Stimulated activated CD8-positive, alpha-beta memory T cell treated with anti-CD3 and anti-CD28 coated beads, Interleukin-7, amount 100 ng/mL, for 48 hours (primary cell): ENCODE measurements at places on chromosomes 6 and 20.
A peak's percentile ranks its signal among the peaks of the same experiment; 100 is the strongest.

- no peak for DNase-seq
Measured at GRCh38 chr6:44179072-44179536, 20.5 kb downstream of the CAPN11 start.

DNA sequence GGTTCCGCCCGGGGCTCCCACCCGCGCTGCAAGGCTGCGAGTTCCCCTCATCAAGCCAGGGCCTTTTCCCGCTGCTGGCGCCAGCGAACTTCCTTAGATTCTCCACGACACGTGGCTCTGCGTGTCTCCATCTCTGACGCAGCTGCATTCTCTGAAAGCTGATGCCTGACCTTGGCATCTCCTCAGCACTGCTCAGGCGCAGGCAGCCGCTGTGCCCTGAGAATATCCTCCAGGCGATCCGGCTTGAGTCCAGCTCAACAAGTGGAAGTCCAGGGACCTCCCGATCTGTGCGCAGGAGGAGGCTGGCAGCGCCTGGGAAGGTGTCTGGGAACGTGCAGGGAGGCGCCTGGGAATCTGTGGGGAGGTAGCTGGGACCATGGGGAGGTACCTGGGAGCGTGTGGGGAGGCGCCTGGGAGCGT lies 171.2 kb upstream of the THBS2 start:
- DNase-seq: no peak

DNA sequence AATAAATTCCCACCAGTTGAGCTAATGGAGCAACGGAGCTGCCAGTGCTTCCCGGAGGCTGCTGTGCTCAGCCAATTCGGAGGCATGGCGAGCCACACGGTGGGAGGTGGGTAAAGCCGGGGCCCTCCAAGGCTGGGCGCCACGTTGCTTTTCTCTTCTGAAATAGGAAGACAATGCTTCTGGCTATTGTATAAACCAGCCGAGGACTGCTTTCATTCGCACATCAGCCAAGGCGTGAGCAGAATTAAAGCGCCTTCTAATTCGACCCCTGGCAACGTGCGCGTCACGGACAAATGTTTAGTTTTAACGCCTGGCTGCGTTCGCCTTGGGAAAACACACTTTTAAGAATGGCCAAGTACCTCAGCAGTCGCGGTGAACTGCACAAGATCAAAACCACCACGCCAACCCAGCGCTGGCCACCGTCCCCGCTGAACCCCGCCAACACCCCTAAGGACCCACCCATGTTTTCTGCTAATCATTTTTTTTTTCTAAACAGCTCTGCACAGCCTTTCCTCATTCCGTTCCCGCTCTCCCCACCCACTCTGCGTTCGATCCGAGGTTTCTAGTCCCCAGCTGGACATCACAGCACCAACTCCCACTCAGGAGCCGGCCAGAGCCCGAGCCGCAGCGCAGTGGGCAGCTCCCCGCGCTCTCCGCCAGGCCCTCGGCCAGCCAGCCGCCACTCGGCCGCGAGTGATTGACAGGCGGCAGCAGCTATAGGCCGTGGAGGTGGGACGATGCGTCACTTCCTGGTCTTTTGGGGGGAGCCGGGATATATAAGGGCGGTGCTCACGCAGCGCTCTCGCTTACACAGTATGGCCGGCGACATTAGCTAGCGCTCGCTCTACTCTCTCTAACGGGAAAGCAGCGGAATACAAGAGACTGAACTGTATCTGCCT lies at the start of gene AMD1:
TSS of gene AMD1 (plus strand) at position 805 of the 899 bp plus-strand sequence. CDS start 321 bp downstream, outside the sequence.
- peak; percentile 94 for DNase-seq

- no peak for DNase-seq
Measured at GRCh38 chr6:135162678-135163439, 18.2 kb upstream of the MYB start.

GRCh38 chr20:32481311-32482142 lies 103.6 kb downstream of the NOL4L start:
- DNase-seq: no peak

GRCh38 chr6:21634582-21634981 lies 41.0 kb downstream of the SOX4 start:
- no peak for DNase-seq

DNA sequence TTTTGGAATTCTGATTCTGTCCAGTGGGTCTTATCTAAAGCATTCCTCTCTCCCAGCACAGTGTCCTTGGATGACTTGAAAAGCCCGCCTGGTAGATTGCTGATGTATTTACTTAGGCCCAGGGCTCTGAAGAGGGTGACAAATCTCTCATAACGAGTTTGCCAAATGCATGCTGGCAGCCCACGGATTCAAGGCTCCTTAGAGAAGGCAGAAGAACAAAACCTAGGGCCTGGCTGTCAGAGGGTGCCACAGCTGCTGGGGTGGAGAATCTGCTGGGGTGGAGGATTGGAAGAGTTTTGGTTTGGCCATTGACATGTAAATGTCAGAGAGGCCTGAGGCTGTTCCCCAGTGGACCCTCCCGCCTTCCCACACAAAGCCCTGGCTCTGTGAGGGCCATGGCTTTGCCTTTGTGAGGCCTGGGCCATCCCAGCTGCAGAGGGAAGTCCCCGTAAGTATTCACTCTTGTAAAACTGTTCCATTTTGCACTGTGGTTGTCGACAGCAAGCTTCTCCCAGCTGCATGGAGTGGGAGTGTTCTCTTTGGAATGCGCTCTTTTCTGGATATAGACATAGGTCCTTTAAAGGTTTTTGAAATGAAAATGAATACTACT lies 50.3 kb downstream of the ANKRD6 start:
- no peak for DNase-seq

DNA sequence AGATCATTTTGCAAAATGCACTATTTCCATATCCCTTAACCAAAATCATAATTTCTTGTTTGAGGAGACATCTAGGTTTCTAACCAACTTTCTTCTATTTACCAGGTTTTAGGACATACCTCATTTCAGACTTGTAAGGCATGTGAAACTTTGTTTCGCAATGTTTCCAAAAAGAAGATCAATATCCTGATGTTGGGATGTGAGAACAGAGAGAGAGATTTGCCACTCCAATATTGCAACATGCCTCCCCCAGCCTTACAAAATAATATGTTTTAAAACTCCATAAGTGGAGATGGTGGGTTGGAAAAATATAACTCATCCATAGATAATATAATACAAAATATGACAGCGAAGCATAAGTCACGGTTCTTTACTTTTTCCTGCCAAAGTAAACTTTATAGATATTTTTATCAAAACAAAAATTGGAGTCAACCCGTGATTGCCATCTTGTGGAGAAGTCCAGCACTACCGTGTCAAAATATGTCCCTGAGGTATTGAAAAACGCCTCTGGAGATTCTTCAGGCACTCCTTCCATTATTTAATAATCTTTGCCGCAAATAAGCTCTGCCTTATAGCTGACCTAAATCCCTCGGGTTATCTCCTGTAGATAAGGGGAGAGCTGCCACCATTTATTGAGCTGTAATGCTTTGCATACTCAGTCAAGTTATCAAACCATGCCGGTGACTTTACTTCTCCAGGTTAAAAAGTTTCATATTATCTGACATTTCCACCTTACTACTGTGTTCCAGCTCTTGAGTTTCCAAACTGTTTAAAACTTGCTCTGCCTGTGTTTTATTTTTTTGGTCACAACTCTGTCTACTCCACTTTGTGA lies 534.2 kb downstream of the HACE1 start:
- DNase-seq: no peak

- DNase-seq: no peak
Measured at GRCh38 chr6:157117431-157118095, 205.8 kb downstream of the TMEM242 start.

GRCh38 chr6:18545726-18546125 lies 158.6 kb downstream of the RNF144B start:
- no peak for DNase-seq

GRCh38 chr6:105995391-105995865 lies 90.7 kb upstream of the PRDM1 start:
- DNase-seq: no peak

DNA sequence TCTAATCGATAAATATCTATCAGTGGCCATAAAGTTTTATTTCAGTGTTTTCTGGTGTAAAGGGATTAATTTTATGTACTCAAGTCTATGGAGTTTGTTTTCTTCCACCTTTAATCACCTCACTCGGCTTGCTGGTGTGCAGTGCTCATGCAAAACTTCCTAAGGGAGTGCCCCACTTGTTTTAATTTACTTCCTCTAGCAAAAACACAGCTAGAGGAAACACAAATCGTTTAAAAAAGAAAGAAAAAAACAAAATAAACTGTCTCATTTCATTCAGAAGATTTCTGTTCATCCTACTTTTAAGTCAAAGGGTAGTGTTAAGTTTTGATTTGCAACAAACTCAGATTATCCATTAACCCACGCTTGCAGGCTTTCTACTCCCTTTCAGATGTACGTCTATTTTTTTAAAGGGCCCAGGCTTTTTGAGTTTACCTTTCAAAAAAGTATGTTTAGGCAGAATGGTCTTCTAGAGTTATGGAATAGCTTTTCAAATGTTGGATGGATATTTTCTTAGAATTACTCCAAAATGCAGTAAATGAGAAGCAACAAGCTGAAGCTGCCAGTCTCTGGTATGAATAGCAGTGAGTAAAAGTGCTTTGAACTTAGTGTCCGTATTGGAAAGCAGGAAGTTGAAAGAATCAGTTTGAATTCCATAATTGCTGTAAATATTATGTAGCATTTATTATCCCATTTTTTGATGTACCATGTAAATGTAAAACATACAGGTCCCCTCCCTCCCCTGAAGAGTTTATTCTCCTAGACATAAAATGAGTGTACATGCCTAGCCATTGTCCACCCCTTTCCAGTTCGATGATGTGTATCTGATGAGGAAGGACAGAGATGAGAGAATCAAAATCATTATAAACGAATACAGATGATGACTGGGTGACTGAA lies 113.3 kb downstream of the SLC16A10 start:
- DNase-seq: no peak

DNA sequence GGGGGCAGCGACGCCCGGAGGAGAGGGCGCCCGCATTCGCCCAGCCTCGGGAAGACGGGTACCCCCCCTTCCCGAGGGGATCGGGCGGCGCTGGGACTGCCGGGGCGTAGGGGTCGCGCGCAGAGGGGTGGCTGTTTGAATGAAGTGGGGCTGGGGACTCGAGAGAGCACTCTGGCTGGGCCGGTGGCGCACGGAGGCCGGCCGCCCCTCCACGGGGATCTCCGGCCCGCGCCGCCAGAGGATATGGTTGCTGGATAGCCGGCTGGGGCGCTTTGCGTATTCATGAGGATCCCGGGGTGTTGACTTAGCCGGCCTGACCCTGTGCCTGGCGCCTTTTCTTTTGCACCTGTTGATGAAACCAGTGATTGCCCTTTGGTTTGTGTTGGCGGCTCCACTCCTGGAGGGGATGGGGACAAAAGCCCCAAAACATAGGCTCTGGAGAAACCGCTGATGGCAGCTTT lies 469 bp downstream of the SYNJ2 start:
- no peak for DNase-seq

DNA sequence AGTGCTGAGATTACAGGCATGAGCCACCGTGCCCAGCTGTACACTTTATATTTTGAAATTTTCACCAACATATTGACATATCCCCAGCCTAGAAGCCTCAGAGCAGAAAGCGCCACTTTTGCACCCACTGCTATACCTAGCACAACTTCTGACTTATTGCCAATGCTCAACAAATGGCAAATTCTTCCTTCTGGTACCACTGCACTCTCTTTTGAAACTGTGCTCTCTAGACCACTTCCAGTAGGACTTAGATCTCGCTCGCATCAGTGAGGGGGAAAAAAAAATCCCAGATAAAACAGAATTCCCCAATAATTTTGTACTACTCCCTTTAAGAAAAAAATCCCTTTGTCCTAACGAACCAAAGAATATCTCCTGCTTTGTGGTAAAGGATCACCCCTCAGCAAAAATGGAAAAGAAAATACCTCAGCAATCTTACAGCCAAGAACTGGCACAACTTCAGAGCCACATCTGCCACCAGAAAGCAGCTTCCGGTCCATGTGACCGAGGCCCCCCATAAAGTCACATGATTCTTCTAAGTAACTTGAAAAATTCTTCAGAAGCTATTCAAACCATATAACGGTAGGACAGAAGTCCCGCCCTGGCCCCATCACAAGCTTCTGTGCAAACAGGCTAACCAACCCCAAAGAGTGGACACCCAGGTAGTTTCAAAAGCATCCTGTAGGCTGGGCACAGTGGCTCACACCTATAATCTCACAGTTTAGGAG lies 18.5 kb upstream of the IL17F start:
- no peak for DNase-seq

GRCh38 chr6:161561908-161562307 lies 288.0 kb upstream of the AGPAT4 start:
- DNase-seq: no peak

GRCh38 chr6:27838945-27839625 lies 73.1 kb downstream of the OR2B2 start:
- DNase-seq: peak; percentile 32

GRCh38 chr6:169997187-169997929 lies 245.9 kb downstream of the ERMARD start:
- DNase-seq: no peak

DNA sequence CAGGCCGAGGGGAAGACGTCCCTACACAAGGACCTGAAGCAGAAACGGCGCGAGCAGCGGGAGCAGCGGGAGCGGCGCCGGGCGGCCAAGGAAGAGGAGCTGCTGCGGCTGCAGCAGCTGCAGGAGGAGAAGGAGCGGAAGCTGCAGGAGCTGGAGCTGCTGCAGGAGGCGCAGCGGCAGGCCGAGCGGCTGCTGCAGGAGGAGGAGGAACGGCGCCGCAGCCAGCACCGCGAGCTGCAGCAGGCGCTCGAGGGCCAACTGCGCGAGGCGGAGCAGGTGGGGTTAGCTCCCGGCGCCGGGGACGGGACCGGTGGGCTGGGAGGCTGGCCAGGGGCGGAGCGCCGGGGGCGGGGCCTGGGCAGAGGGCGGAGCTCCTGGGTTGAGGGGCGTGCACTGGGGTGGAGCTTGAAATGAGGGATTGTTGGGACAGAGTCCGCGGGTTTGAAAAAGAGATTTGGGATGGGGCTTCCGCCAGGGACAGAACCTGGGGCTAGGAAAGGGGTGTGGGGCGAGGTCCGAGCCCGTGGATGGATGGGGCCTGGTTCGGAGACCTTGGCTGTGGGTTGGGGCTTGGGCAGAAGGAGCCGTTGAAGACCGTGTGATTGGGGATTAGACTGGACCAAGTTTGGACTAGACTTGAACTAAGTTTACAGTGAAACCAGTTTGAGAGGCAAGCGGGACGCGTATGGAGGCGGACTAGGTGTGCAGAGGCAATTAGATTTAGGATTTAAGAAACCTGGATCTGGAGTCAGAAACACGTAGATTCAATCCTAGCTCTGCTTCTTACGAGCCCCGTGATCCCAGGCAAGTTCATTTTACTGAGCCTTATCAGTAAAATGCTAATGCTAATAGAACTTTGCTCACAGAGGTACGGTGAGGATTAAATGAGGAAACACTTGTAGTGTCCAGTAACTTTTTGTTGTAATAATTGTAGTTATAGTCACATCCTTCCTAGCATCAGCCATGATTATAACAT lies 20.9 kb downstream of the DEF6 start:
- DNase-seq: no peak
